CD4-positive, alpha-beta T cell treated with Interleukin-6 at 100 ng/mL for 8 hours (primary cell): ENCODE measurements at places on chromosomes 2 and 18.

DNA sequence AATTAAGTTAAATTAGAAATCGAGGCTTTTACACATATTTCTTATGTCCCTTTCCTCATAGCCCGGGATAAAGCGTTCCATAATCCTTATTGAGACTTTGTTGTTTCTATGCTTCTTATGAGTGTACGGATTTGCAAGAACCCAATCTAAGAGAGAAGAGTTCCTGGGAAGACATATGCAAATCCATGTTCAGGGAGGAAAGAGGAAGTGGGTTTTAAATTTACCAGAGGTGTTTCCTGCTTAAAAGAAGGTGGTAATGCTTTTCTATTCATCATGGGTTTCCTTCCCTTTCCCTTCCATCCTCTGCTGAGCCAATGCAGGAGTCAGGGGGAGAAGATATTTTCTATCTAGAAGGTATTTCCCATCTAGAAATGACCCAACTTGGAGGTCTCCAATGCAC lies 345.8 kb downstream of the ZNF516 start:
- DNase-seq: no peak

GRCh38 chr18:36195427-36196122 lies 8.3 kb downstream of the MOCOS start:
- no peak for DNase-seq

GRCh38 chr2:132620115-132620514 lies 49.9 kb downstream of the LYPD1 start:
- no peak for DNase-seq

DNA sequence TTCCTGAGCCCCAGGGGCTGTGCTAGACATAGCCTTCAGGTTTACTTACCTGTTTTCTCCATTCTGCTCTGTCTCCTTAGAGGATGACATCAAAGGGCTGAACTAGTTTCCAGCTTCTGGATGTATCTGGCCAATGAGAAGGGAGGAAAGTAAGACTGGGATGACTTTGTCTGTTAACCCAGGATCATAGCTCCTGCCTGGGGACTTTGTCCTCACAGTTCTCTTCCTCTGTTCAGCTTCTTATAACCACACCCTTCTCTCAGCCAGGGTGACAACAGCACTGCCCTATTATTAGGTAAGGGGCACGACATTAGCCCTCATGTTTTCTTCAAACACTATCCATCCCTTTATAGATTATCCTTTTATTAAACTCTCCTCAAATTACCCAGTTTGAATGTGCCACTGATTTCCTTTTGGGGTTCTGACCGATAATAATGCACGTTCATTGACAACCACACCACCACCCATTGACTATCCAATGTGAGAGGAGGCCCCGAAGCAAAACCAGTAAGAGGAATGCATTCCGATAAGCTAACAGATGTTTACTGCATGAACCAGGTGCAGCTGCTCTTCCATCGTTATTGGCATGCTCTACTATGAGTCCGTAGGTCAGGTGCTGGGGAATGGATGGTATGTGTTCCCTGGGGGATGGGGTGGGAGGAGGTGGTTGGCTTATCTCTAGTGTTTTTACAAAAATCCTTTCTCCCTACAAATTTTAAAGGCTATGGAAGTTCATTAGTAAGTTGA lies 23.5 kb downstream of the TSN start:
- DNase-seq: no peak

- DNase-seq: no peak
Observed at GRCh38 chr18:23565916-23566547, 20.3 kb downstream of the NPC1 start.

- DNase-seq: no peak
Observed at GRCh38 chr2:40033781-40034180, 254.7 kb upstream of the THUMPD2 start.

- no peak for DNase-seq
Observed at GRCh38 chr2:134154246-134154645, 99.6 kb upstream of the MGAT5 start.

GRCh38 chr2:23684395-23685176 lies 242.3 kb downstream of the ATAD2B start:
- DNase-seq: no peak

- no peak for DNase-seq
Observed at GRCh38 chr2:40177366-40177765, 274.5 kb downstream of the SLC8A1 start.

- DNase-seq: no peak
Observed at GRCh38 chr18:74803117-74803516, 205.4 kb downstream of the ZNF407 start.

- DNase-seq: no peak
Observed at GRCh38 chr2:134312482-134312881, 58.6 kb downstream of the MGAT5 start.

DNA sequence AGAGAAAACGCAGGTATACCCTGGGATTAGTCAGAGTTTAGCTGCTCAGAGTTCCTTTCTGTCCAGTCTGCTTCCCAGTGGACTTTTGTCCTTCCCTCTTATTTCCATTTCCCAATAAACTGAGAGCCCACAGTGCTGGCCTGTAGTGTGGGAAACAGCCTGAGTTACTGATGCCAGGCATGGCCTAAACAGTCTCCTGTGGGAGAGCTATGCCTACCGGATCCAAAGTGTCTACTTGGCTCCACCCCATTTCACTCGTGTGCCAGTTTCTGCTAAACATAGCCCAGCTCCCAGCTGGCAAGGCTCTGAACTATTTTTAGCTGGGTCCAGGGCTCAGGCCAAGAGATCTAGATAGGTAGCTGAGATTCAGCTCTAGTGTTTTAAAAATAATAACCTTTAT lies 15.6 kb upstream of the PPP1CB start:
- DNase-seq: no peak

GRCh38 chr2:153391131-153391530 lies 87.4 kb downstream of the RPRM start:
- DNase-seq: no peak

DNA sequence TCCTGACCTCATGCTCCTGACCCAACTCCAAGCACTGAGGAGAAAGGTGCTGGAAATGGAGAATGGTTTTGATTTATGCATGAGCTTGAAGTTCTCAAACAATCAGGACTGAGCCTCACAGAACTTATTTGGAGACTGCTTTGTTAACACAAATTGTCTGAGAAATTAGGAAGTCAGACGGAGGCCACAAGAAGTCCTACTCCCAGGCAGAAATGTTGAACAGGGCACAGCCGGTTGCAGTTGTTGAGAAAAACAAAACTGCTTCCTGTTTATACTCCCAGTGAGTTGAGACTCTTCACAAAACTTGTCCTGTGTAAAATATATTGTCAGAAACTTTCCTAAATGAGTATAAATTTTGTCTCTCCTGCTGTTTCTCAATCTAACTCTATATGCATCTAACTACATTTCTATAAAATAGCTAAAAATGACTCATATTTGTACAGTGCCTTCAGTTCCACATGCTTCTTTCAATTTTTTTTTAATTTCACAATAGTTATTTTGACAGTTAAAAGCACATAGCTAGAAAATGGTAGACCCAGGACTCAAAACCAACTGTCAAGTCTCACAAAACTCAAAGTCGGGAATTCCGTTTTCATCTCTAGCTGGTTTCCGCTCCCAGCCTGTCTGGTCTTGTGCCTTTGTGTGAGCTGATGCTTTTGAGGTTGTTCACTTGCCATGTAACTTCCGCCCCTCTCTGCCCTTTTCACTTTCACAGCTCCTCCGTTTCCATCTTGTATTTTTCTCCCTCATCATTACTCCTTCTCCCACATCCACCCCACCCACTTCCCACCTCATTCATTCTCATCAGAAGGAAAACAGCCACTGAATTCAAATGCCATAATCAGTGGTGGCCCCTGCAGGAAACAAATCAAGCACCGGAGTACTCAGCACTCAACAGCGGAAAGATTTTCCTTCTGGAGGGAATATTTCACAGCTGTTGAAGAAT lies 215.0 kb downstream of the SUCLG1 start:
- DNase-seq: no peak

- no peak for DNase-seq
Observed at GRCh38 chr18:37483221-37483971, 82.2 kb downstream of the CELF4 start.

DNA sequence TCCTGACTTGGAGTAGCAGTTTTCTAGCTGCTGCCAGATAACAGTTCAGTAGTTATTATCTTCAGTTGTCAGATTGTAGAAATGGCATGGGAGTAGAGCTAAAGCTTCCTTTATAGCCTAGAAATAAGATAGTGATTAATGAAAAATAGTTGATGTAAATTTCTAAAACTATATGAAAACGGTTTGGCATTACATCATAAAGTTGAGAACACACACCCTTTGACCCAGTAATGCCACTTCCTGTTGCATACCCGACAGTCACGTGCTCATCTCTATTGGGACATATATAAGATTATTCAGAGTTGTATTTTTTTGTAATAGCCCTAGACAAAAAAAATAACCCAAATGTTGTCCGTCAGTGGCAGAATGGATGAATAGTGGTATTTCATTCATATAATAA lies 39.4 kb upstream of the ASB1 start:
- no peak for DNase-seq

- DNase-seq: no peak
Observed at GRCh38 chr2:220664272-220665107, 907.6 kb downstream of the EPHA4 start.

- no peak for DNase-seq
Observed at GRCh38 chr2:239827523-239827890, 197.6 kb downstream of the NDUFA10 start.

DNA sequence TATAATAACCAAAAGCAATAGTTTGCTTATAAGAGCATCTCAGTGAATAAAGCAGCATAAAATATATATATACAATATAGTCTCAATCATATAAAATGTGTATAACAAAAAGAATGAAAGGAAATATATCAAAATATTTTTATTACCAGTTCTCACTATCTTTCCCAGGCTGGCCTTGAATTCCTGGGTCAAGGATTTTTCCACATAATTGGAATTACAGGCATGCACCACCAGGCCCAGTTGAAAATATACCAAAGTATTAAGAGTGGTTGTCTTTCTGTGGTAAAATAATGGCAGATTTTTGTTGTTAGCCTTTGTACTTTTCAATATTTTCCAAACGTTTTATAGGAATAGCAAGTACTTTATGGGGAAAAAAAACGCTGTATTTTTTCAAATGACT lies 8.6 kb upstream of the TLK1 start:
- no peak for DNase-seq

GRCh38 chr2:169464466-169464865 lies 14.8 kb upstream of the BBS5 start:
- DNase-seq: no peak

GRCh38 chr2:47741101-47741500 lies 41.8 kb upstream of the MSH6 start:
- no peak for DNase-seq

DNA sequence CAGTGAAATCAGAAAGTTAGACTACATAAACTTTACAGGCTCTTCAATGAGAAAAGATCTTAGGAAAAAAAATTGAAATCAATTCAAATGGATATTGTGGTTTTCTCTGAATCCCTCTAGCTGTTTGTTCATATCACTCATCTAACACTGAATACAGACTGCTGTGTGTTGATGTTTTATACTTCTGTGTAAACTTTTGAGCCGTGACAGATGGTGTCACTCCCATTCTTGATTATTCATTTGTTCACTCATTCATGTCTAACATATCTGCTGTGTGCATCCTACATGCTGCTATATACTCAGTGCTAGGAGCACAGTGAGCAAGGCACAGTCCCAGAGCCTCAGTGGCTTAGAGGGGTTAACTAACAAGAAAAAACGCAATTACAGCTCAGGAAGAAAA lies 12.6 kb downstream of the KLHL23 start:
- DNase-seq: no peak

- no peak for DNase-seq
Observed at GRCh38 chr2:144348846-144349245, 171.1 kb downstream of the ZEB2 start.

DNA sequence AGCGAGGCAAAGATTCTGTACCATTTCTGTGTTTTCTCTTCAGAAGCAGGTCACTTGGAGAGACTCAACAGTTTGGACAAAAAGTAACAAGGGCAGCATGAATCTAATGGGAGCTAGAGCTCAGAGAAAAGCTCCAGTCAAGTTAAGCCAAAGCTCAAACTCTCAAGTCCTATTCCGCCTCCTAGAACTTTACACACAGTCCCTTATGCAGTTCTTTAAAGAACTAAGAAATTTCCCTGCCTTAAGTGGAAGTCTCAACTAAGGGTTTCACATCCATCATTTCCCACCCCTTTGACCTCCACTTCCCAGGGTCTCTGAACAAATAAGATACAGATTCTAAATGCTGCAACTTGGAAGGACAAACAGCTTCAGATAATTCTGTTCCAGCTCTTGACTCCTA lies 121.3 kb upstream of the RNU4ATAC start:
- no peak for DNase-seq

DNA sequence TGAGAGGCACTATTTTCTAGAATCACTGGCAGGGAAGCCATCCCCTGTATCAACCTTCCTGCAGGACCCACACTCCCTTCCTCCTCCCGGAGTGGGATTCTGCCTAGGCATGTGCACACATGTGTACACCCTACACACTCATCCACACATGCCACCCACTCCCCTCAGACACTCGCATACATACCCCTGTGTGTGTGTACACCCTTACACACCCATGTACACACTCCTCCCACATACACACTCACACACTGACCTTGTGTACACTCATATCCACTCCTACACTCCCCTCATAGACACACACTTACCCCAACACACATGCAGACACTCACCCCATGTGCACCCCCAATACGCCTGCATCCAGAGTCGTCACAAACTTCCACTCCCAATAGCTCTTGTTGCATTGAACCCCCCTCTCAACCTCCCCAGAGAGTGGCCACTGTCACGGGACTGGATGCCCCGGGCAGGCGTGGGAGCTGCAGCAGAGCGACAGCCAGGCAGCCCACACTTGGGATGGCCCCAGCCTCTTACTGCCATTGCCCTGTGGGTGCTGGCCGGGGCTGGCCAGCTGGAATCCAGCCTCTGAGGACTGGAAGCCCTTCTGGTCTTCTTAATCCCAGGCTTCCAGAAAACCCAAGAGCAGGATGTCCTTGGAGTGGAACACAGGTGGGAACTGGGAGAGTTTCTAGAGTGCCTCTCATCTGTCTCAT lies 251.0 kb downstream of the LOXHD1 start:
- no peak for DNase-seq

- no peak for DNase-seq
Observed at GRCh38 chr2:230360028-230360427, 33.0 kb downstream of the SP140L start.

DNA sequence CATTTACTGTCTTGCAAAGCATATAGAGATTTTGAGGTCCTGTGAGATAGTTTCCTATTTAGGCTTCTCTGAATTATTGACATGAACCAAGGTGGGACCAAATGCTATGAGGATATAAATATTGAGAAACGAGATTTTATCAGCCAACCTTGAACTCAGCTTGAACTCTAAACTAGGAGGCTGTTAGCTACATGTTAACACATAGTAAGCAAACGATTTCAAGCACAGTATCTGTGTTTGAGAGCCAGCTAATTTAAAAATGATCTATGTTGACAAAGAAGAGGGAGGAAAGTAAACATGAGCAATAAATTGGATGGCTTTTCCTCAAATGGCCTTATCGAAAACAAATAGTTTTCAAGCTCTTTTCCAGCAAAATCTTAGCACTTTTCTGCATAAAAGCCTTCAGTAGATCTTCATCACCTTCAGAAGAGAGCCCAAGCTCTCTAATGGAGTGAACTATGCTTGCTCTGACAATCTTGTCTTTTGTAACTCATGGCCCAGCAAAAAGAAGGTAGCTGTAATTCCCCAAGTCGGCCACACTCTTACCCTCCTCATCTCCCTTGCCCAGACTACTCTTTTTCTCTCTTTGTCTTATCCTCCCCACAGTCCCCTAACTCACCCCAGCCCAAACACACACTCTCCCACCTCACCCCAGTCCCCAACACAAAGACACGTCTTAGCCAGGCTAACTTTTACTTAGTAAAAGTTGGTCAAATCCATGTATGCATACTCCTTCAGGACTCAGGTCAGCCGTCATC lies 14.7 kb downstream of the CD28 start:
- no peak for DNase-seq
